Activated T-cell treated with anti-CD3 and anti-CD28 coated beads for 48 hours (primary cell): ENCODE measurements at places on chromosomes 12 and 14.

DNA sequence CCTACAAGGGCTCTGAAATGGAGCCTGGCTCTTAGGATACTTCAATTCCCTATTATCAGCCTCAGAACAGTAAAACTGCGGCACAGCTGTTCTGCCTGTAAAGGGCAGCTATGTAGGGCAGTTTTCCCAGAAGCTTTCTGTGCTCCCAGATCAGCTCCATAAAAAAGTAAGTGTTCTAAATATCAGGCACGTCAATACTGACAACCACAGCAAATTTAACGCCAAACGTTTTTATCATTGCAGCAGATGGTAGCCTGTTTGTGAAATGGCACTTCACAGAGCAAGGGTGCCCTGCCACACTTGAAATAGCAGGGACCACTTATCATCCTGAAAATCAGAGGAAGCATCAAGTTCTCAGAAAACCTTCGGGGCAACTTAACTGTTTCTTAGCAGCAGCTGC is 54.8 kb upstream of the PTHLH start:
- DNase-seq = no peak

GRCh38 chr12:2640709-2641108 is 154.1 kb upstream of the FKBP4 start:
- peak; percentile 24 for DNase-seq

DNA sequence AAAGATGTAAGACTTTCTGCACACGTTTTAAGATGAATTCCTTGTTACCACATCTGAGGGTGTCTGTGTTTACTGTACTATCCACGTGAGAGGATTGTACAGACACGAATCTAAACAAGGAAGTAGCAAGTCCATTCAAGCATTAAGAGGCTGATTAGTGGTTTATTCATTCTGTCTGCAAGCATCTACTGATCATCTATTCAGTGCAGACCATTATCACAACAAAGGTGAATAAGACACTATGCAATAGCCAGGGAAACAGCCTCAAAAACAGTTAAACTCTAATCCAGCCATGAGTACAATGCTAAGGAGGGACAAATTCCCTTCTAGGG is 111.6 kb upstream of the PZP start:
- DNase-seq = no peak

GRCh38 chr12:75366629-75367028 is 24.3 kb upstream of the GLIPR1L2 start:
- no peak for DNase-seq

DNA sequence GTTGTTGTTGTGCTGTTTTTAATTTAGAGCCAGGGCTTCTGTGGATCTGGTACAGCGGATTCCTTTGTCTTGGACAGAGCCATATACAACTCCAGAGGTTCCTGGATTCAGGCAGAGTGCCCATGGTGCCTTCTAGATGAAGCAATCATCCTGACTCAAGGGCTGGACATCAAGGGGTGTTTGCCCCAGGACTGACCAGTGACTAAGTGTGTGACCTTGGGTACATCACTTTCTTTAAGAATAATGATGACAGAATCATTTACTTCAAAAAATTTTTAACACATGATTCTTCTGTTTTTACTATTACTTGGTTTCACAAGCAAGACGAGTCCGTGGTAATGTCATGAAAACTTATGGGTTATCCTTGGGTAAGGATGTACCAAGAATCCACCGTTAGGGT is 397.3 kb downstream of the ZFP36L1 start:
- no peak for DNase-seq

- DNase-seq = peak; percentile 81
Observed at GRCh38 chr14:99971087-99971940, 93.9 kb upstream of the EVL start.

DNA sequence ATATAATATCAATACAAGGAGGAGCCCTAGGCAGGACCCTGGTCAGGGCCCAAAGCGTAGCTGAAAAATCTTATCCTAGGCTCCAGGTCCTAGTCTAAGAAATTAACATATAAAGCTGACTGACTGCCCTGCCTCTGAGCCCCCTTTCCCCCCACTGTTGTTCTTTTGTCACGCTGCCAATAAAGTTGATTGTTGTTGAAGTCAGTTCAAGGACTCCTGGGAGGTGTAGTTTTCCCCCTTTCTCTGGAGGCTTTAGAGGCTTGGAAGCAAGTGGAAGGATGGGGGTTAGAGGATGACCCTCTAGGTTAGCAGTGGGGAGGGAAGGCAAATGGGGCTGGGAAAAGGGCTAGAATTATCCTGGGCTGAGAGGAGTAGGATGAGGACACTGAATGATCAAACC is 3.2 kb downstream of the PPP1R1A start:
- no peak for DNase-seq
